ENCODE measurements at places on chromosomes 11 and 22.

DNA sequence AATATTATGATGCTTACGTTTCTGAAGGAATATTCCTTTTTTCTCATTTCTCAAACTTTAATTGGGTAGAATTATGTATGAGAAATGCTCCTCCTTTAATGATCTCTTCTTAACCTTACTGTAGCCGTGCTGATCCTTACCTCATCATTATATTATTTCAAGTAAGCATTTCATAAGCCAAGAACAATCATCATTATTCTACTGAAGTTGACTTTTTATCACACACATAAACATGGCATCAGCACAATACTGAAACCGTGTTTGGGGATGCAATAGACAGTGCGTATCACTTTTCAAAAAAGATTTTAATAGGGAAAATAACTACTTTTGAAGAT lies 162.8 kb downstream of the ARHGAP42 start:
- DNase-seq, result no peak

DNA sequence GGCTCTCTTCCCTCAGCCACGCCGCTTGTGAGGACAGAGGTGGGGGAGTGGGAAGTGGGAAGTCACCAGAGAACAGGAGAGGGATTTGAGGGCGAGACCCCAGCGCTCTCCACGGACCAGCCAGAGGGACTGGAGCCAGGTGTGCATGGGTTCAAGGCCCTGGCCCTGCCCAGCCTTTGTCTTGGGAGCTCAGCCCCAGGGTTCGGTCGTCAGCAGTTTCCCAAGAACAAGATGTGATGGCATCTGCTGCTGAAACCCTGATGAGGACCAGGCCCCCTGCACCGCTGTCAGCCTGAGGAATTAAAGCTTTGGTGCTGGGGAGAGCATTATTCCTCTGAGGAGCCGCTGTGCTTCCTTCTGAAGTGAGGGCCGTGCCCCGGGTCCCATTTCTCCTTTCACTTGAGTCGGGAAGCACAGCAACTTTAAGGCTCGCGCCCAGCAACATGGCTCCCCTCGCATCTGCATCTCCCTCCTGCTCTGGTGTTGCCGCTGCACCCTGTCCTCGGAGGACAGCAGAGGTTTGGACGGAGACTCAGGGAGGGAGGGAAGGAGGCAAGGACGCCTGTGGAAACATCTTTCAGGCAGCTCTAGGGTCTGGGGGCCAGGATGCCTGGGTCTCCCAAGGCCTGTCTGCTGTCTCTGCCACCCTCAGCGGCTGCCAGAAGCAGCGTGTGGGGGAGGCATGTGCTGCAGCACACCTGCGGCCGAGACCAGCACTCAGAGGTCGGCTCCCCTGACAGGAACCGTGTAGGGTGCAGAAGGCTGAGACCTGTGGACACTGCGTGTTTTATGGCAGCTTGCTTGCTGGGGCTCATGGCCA lies 3.8 kb downstream of the IFITM5 start:
- DNase-seq, result no peak

DNA sequence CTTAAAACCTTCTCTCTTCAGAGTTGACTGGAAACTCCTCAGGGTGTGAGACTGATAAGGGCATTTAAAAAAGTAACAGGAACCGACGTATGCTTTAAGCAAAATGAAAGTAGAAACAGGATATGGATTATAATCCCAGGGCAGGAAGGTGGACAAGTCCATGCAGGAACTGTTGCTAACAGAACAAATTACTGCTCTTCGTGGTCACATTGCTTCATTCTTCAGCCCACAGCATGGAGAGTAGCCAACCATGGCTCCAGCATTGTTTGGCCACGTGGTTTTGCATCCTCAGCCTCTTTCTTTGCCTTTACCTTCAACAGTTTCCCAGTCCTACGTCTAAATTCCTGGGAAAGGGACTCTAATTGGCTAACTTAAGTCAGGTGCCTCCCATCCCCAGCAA lies 563.1 kb upstream of the ISX start:
- no peak for DNase-seq

GRCh38 chr11:74636630-74637184 lies 44.3 kb downstream of the POLD3 start:
- no peak for DNase-seq

DNA sequence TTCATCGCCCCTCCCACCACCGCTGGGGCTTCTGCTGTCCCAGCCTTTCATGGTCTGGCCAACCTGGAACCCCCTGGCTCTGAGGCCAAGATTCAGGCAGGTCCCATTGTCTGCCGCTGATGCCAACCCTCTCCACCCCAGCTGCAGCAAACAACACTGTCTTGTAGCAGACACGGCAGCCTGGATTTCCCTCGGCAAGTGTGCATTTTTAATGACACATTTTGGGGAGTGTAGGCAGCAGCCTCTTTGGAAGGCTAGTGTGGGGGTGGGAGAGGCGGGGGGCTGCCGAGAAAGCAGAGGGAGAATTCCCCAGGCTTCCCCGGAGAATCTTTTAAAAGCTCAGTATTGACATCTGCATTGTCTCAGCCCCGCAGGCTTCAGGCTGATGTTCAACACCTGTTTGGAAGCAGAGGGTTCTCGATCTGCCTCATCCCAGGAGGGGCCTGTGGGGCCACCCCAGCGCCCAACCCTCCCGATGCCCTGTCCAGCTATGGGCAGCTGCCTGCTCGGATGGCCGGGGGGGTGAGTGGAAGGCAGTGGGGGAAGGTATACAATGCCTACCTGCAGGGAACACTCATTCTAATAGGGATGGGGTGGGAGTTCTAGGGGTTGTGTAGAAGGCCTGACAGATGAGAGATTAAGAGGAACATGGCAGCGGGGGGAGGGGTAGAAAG lies 41.5 kb downstream of the NECTIN1 start:
- DNase-seq, result no peak

DNA sequence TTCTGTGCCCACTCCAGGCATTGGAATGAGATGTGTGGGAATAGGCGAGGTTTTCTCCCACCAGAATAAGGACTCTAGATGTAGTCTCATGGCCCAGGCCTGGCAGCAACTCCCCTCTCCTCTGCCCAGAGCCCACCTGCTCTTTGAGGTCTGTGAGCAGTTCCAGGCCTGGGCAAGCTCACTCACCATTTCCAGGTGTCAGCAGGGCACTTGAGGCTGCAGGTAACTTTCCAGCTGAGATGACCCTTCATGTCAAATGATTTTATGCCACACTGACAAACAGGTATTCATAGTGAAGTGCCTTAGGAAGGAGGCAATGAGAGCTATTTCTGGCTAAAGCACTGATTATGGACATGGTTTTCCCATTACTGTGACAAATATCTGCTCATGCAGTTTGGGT lies 123.3 kb upstream of the CCDC90B start:
- DNase-seq, result no peak

- no peak for DNase-seq
Observed at GRCh38 chr11:113275602-113276001, 38.8 kb upstream of the TTC12 start.

Data from stimulated activated CD8-positive, alpha-beta memory T cell treated with anti-CD3 and anti-CD28 coated beads, Interleukin-4, amount 100 ng/mL, for 1 hour (primary cell).